Cardiac fibroblast (primary cell): ENCODE measurements at places on chromosomes 5 and 9.

GRCh38 chr9:130823435-130823834 lies 11.6 kb upstream of the ABL1 start:
- no peak for DNase-seq

GRCh38 chr5:107977550-107978071 lies 306.9 kb upstream of the EFNA5 start:
- DNase-seq = no peak

- no peak for DNase-seq
Observed at GRCh38 chr5:110218981-110219380, 507.5 kb downstream of the TMEM232 start.

DNA sequence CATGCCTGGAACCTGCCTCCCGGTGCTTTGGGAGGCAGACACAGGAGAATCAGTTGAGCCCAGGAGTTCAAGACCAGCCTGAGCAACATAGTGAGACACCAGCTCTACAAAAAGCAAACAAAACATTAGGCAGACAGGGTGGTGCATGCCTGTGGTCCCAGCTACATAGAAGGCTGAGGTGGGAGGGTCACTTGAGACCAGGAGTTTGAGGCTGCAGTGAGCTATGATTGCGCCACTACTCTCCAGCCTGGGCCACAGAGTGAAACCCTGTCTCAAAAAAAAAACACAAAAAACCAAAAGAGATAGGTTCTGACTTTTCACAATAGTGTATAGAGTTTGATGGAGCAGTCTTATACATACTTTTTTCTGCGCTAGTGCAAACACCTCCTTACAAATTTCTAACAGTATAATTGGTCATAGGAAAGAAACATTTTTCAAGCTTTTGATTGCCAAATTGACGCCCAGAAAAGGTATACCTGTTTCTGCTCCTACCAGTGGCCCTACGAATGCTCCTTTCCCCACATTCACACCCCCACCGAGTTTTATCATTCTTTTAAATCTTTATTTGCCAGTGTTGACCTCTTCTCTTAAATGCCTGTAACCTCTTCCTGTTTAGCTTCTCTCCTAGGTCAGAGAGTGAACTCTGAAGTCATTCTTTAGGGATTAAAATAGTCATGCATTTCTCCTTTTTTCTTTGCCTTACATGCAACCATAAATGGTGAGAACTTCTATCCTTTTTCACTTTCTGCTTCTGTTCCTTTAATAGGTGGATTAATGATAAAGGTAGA lies 7.5 kb downstream of the DOCK8 start:
- DNase-seq = no peak

GRCh38 chr5:36943584-36943983 lies 67.0 kb downstream of the NIPBL start:
- no peak for DNase-seq
